ENCODE measurements at places on chromosomes 12 and 14.

GRCh38 chr12:75635606-75636444, 124.4 kb upstream of the KRR1 start:
- peak; percentile 99 for DNase-seq

GRCh38 chr12:83378186-83378727, 691.6 kb downstream of the TMTC2 start:
- no peak for DNase-seq

- no peak for DNase-seq
These were observed 188.0 kb downstream of the TTC8 start for GRCh38 chr14:89012282-89013097.

- no peak for DNase-seq
These were observed 1.9 kb downstream of the NKX2-1 start for GRCh38 chr14:36518031-36518585.

Measured in iris pigment epithelial cell (primary cell).